ENCODE measurements at places on chromosomes 5 and 9.

DNA sequence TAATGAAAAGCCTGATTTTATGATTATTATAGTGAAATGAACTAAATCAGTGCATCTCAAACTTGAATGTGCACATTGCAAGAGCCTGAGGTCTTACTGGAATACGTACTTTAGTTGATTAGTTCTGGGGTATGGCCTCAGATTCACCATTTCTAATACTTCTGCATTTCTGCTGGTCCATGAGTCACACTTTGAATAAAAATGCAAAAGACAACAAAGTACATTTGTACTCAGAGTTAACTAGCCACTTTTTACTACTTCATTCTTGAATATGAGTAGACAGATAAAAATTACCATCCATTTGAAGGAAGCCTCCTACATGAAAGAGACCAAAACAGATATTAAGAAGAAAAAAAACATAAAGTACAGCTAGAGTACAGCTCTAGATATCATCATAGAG is 27.1 kb upstream of the PRR16 start:
- no peak for DNase-seq

GRCh38 chr5:111934511-111934910 is 177.5 kb upstream of the NREP start:
- no peak for DNase-seq

DNA sequence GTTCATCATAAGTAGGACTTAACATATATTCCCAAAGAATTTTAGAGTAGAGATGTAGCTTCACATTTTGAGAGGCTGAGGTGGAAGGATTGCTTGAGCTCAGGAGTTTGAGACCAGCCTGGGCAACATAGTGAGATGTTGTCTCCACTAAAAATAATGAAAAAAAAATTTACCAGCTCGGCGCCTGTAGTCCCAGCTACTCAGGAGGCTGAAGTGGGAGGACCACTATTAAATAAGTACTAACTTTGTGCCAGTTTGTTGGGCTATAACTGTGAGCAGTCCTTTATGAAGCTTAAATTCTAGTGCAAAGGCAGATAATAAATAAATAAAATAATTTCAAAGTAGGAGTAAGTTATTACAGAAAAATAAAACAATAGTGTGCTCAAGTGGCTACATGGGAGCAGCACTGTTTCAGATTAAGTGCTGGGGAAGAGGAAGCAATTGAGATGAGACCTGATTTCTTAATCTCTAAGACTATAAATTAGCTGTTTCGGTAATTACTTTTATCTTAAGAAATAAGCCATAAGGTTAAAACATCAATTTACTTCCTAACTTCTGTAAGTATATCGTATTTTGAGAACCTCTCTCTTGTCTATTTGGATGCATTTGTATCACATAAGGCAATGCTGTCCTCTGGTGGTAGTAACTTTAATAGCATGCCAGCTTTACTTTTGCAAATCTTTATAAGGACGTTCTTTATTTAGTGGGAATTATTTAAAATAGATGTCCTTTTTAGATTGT is 98.9 kb downstream of the CSNK1G3 start:
- no peak for DNase-seq

DNA sequence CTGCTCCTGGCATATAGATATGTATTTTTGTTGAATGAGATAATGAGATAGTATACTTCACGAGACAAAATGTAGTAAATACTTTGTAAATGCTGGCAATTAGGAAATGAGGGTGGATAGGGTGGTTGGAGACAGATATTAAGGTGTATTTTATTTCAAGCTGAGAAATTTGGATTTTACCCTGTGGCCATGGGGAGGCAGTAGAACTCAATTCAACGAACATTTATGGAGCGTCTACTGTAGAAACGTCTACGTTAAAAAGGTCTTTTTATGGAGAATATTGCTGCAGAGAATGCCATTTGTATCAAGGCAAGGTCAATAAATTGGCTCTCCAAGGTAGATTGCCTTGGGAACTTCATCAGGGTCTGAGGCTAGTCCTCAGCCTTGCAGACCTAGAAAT is 21.5 kb upstream of the RALGPS1 start:
- no peak for DNase-seq

DNA sequence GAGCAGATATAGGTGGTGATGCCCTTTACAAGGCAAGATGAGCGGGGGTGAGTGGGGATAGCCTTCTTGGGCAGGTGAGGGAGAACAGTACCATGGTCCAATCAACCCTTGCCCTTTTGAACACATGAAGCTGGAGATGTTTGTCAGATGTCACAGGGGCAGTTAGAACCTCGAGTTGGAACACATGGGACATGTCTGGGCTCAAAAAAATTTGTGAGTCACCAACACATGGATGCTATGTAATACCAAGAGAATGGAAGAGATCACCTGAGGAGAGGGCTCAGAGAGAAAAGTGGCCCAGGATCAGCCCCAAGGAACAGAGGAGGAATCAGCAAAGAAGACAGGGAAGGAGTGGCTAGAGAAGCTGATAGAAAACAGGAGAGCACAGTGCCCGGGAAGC is 4.7 kb downstream of the PHYKPL start:
- DNase-seq, result no peak

DNA sequence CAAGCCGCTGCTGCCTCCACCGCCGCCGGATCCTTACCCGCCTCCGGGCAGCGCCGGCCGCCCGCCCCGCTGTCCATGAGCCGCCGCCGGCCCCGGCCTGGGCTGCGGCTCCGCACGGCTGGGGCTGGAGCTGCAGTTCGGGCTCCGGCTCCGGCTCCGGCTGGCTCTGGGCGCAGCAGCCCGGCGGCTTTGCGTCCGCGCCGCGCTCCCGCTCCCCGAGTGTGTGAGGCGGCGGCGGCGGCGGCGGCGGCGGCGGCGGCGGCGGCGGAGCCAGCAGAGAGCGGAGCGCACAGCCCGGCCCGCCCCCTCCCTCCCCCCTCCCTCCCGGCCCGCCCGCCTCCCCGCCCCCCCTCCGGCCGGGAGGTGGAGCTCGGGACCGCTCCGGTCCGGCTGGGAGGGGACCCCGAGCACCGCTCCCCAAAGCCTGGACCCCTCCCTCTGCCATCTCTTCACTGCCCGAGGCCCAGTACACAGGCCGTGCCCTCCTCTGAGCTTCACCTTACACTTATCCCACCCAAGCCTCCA is at the start of gene PCDH1:
PCDH1 (minus strand) TSS at position 225 of the 525 bp plus-strand sequence; CDS start at position 77, 148 bp downstream.
- peak; percentile 67 for DNase-seq

DNA sequence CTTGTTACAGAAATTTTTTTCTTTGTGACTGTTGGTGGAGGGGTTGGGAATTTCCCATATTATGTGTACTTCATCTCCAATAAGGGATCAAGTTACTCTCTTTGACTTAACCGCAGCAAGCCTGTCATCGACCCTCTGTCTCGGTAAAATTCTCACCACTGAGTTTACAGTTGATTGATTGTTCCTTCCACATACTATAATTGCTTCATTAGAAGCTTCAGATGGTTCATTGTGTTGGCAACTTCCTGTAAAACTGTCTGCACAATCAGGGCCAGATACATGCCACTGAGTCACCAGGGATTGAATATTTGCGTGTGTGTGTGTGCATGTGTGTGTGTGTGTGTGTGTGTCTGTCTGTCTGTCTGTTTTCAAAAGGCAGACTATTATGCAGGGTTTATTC is 176.6 kb downstream of the ZNF462 start:
- DNase-seq, result no peak

- no peak for DNase-seq
These were observed 53.8 kb downstream of the CDC14B start for GRCh38 chr9:96565671-96566497.

DNA sequence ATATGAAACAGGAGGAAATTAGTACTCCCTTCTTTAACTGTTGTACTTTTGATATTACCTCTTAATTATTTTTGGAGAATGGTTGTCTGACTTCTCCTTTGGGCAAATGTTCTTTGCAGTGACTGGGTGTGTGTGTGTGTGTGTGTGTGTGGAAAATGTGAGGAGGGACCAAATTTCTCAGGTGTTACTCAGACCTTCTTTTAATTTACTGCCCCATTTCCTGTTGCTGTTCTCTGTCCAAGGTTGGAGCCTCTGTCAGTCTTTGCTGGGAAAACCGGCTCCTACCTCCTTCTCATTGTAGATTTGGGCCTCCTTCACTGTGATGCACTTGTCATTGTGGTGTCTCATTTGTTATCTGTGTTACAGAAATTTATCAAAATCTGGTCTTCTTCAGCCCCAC is 68.4 kb downstream of the PBX3 start:
- DNase-seq, result no peak

DNA sequence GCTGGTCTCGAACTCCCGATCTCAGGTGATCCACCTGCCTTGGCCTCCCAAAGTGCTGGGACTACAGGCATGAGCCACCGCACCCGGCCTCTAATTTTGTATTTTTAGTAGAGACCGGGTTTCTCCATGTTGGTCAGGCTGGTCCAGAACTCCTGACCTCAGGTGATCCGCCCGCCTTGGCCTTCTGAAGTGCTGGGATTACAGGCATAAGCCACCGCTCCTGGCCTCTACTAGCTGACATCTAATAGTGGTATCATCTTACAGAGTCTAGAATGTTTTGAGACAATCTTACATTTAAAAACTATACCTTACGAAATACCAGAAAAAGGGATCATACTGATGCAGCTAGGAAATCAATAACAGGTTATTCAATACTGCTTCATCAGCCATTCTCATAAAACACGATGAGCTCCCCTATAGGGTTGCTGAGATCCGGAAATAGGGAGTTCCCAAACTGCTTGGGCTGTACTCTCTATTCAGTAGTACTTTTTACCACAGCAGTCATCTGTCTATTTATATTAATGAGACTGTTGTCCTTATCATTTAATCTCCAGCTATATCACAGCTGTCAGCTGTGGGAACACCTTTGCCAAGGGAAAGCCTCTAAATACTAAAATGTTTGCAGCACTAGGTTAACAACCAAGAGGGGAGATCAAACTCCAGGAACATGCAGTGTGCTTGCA is 8.1 kb upstream of the UBE2D2 start:
- DNase-seq, result no peak

- DNase-seq, result no peak
These were observed 9.7 kb upstream of the C9orf152 start for GRCh38 chr9:110217656-110218099.

DNA sequence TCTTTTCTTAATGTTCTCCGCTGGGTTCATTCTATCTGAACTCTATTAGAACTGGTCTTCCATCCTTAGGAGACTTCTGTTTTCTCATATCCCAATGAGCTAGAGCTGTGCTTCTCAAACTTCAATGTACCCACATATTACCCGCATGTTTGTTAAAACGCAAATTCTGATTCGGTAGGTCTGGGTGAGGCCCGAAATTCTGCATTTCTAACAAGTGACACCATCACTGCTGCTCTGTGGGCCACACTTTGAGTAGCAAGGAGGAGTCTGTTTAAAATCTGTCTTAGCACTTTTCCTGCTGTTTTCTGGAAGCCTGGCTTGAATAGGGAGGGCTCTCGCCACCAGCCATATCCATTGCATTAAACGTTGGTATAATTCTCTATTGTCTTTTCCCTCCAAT is 151.9 kb upstream of the CLINT1 start:
- DNase-seq, result no peak

GRCh38 chr5:146079695-146080373 is 25.5 kb downstream of the PLAC8L1 start:
- DNase-seq, result no peak

- no peak for DNase-seq
These were observed 4.3 kb downstream of the B4GALT1 start for GRCh38 chr9:33162721-33163311.

DNA sequence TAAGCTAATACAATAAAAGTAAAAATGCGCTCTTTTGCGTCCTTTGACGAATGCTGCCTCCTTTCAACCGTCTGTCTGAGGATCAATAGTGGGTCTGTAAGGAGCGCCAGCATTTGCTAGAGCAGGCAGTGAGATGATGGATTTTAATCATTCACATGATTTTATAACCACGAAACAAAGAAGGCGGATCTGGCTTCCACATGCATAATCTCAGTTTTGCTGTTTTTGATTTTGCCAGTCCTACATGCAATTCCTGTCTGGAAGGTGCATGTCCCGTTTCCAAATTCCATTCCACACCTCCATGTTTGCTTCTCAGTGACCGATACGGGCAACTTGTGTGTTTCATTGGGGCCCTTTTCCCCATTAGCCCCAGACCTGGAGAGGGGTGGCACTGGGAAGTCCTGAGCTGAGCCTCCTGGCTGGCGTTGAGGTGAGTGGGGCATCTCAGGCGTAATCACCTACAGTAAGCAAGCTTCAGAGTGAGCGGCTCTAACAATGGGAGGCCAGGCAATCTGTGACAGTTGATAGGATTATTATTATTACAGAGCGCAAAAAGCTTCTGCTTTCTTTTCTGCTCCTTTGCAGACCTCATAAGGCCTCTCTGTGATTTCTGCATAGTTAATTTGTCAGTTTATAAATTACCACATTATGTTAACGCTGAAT is 405.4 kb downstream of the ZSWIM6 start:
- no peak for DNase-seq

GRCh38 chr5:157253547-157253946 is 12.4 kb upstream of the CYFIP2 start:
- DNase-seq, result peak; percentile 44

- DNase-seq, result no peak
These were observed 68.0 kb downstream of the RIC1 start for GRCh38 chr9:5696884-5697283.

- DNase-seq, result no peak
These were observed 689.7 kb upstream of the MEF2C start for GRCh38 chr5:89572696-89573095.

- DNase-seq, result no peak
These were observed 40.9 kb upstream of the IDNK start for GRCh38 chr9:83582029-83582428.

DNA sequence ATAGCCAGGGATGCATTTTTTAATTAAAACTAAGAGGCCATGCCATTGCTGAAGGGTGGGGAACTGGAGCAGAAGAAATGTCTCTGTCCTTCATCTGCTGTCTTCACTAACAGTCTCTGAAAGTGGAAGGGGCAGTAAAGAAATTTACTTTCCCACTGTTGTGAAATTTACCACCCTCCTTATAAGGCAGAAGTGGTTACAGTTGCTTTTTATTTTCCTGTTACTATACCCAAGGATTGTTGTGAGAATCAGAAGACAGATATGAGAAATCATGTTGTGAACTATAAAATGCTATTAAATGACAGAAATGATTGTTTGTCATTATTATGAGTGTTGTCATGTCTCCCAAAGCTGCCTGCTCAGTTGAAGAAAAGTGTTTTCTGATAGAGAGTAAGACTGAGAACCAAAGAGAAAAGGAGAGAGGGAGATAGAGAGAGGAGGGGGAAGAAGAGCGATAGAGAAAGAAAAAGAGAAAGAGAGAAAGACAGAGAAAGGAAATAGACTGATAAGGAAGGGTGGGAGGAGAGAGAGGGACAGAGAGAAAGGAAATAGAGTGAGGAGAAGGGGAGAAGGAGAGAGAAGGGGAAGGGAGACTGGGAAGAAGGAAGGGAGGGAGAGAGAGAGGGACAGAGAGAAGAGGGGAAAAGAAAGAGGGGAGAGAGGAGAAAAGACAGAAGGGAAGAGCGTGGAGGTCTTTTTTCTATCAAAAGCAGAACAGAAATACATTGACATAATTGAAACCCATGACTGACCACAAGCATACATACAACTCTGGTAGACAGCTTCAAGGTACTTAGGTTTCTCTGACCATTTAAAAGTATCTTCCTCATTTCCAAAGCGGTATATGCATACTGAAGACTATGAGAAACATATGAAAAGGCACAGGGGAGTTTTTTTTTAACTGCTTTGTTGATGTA is 22.5 kb downstream of the SEC61B start:
- DNase-seq, result no peak

- no peak for DNase-seq
These were observed 1.4 kb upstream of the COL27A1 start for GRCh38 chr9:114153761-114154599.

GRCh38 chr9:35073279-35073612 is 821 bp upstream of the VCP start:
- no peak for DNase-seq

Data from anterior cingulate cortex (tissue), 58 donors.